Jurkat, Clone E6-1 (cell line): ENCODE measurements at places on chromosomes 3 and 15.

- no peak for DNase-seq
Observed at GRCh38 chr3:71228156-71228866, 355.2 kb downstream of the FOXP1 start.

GRCh38 chr15:85759376-85759775 is 35.3 kb downstream of the KLHL25 start:
- DNase-seq: no peak

DNA sequence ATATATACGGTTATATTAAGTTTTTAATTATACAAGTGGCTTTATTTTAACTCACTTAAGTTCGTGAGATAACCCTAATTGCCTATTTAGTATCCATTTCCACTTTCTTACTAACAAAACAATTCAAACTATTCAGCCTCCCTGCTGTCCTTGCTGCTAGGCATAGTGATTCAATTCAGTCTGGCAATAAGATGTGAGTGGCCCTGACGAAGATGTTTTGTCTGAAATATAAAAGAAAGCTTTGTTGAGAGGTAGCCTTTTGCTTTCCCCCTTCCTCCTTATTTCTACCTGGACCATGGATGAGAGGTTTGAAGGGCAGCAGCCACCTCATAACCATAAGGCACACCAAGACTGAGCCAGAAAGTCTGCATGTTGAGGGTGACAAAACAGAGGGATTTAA is 89.3 kb upstream of the TRIM42 start:
- no peak for DNase-seq

- no peak for DNase-seq
Observed at GRCh38 chr15:64782751-64783150, 7.4 kb upstream of the RBPMS2 start.

- no peak for DNase-seq
Observed at GRCh38 chr3:158109295-158109803, 540 bp upstream of the RSRC1 start.

- DNase-seq: no peak
Observed at GRCh38 chr3:113685956-113686721, 10.3 kb downstream of the USF3 start.

GRCh38 chr15:72698938-72699337 is 12.9 kb downstream of the BBS4 start:
- DNase-seq: no peak

- DNase-seq: no peak
Observed at GRCh38 chr15:25172691-25173090, 217.9 kb downstream of the SNRPN start.

- DNase-seq: no peak
Observed at GRCh38 chr15:60137711-60138396, 133.7 kb downstream of the FOXB1 start.

- DNase-seq: no peak
Observed at GRCh38 chr3:141274411-141275031, 42.9 kb downstream of the PXYLP1 start.

GRCh38 chr15:64571857-64572291 is 111.5 kb downstream of the ZNF609 start:
- DNase-seq: no peak

DNA sequence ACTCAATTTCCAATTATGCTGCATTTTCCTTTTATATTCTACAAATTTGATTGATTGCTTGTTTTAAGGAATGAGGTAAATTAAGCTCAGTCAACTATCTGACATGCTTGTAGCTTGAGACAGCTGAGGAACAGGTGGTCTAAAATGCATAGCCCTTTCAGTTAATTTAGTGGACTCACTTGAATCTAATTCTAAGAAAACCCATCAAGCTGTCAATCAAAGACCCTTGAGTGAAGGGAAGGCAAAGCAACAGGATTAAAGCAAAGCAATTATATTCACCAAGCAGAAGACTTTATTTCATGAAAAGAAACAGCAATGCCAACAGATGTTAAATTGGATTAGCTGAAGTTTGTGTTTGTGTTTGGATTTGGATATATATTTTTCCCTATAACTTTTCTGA is 228.5 kb downstream of the ARPP21 start:
- DNase-seq: no peak

GRCh38 chr3:67616046-67616445 is 38.4 kb downstream of the SUCLG2 start:
- DNase-seq: no peak

GRCh38 chr3:72744330-72744729 is 103.9 kb downstream of the SHQ1 start:
- no peak for DNase-seq

GRCh38 chr3:63687278-63688225 is 35.1 kb downstream of the SNTN start:
- DNase-seq: no peak
